Activated CD4-positive, CD25-positive, alpha-beta regulatory T cell (primary cell): ENCODE measurements at places on chromosomes 6 and 20.

DNA sequence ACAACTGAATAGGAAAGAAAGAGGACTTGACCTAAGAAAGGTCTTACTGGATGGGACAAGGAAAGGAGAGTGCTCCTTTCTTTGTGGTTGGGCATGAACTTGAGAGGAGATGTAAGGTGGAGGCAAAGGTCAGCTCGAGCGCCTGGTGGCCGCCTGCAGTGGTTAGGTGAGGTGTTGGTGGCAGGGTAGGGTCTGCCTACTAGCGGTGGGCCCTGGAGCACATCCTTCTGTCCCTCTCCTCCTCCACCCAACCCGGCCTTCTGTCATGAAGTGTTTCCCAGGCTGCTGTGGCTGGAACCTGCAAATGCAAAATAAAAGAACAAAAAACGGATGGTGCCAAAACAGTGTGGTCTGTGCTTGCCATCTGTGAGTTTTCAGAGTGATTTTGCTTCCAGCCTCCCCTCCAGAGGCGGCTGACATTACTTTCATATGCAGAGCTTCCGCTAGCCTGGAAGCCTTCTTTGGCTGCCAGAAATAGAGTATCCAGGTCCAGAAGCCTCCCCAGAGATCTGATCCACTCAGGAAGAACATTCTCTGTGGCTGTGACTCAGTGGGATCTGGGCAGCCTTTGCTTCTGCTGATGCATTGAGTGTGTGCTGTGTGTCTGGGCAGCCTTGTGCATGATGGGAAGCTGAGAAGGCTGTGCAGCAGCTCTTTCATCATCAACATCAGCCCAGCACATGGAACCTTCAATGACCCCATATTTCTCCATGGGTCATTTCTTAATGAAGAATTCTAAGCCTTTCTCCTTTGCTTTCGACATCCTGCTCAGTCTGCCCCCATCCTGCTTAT lies 79.8 kb upstream of the FAM184A start:
- DNase-seq: no peak

DNA sequence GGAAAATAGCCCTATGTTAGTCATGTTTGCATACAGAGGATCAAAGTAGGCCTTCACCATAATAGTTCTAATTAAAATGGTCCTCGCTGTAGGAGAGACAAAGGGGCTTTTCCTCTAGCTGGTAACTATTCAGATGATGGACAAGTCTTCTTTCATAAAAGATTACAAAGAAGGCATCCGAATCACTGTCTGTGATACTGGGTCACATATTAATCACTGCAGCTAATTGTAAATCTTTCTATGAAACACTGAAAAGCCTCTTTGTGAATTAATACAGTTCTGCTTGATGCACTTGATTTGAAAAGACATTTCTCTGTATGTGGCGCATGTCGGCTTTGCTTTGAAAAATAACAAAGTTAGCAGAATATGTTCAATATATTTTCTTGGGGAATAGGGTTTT lies 520.8 kb downstream of the KIF16B start:
- DNase-seq: no peak

DNA sequence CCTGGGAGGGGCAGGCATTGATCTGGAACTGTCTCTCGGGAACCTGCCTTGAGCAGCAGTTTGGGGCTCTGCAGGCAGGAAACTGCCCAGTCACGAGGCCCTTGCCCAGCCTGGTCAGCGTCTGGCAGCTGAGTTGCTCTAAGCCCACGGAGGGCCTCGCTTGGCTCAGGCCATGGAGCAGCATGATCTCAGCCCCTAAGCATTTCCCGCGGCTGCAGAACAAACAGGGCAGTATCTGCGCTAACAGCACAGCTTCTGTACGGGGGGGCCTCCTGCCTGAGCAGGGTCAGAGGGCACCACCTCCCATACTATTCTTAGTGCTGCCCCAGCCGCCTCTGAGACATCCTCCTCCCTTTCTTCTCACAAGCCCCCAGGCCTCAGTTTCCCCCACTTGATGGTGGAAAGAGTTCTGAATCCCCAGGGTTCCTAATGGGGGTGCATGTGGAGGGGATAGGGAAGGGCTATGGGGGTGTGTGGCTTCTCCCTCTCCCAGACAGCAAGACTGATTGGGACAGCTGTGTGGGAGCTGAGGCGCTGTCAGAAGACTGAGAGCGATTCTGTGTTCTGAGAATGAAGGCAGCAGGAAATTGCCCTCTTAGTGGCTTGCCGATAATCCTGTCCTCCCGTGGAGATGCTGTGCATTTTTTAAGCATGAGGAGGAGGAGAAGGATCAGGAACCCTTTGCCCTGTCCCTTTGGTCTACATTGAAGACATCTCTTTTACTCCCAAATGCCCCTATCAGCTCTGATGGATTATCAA lies 46.4 kb downstream of the MOCS1 start:
- no peak for DNase-seq

GRCh38 chr6:77457720-77458349 lies 5.5 kb downstream of the HTR1B start:
- no peak for DNase-seq

DNA sequence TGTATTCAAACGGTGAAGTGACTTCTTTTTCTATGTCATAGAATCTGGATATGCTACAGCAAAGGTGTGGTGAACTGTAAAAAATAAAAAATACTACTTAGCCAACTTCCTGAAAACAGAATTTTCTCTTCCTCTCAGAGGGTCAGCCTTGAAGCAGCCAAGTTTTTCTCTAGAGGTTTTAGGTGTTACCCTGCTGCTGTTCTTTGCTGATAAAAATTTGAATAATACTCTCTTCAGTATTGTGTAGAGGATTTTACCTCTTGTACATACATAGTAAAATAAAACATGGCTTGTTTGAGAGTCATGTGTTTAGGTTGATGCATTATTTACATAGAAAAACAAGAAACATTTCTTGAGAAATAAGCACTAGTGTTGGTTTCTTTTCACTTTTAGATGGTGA lies 458.4 kb downstream of the TBC1D32 start:
- no peak for DNase-seq

- DNase-seq: no peak
Observed at GRCh38 chr6:168873278-168874190, 380.1 kb downstream of the THBS2 start.

DNA sequence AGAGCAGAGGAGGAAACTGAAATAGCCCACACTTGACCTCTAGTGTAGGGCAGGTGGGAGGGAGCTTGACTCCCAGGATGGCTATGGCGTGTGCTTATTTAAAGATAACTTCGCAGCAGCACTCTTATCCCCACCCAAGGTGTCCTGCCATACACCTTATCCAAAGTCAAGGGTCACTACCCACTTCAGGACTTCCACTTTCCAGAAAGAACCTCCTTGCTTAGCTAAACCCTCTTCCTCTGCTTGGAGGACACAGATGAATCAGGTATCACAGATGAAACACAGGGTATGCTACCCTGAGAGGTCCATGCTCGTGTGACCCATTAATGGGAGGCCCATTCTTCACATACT lies 2.3 kb downstream of the RIN2 start:
- no peak for DNase-seq

DNA sequence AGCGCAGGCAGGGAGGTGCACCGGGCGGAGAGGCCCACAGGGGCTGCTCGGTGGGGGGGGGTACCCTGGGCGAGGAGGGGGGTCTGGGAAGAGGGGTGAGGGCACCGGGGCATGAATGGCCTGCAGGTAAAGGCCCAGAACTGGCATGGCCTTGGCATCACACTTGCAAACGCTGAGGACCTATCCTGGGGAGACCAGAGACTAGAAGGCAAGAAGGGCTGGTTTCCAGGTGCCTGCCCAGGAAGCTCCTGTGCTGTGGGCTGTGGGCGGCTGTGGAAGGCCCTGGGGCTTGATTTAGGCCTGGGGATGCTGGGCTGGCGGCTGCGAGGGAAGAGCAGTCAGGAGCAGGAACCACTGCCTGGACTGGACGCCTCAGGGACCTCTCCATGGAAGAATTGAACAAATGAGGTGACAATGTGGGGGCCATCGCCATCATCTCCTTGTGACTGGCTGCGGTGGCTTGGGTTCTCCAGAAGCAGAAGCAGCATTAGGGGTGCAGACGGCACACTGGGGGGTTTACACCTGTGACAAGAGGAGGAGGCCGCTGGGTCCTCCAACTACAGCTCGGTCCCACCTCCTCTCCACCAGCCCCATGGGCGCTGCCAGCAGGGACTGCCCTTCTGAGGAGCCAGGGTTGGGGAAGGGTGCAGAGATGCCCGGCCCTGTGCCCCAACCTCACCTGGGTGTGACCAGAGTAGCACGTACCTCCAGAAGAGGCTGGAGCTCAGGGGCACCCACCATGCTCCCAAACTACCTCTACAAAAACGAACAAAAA lies 32.1 kb upstream of the IRF4 start:
- no peak for DNase-seq

GRCh38 chr6:116449565-116449964 lies 11.6 kb upstream of the CALHM6 start:
- DNase-seq: no peak
